ENCODE measurements at places on chromosomes 11 and 22. TPM values are rescaled to one million over a fixed set of nuclear protein-coding genes. Genes with fewer than 3 reads are reported as not detected.

DNA sequence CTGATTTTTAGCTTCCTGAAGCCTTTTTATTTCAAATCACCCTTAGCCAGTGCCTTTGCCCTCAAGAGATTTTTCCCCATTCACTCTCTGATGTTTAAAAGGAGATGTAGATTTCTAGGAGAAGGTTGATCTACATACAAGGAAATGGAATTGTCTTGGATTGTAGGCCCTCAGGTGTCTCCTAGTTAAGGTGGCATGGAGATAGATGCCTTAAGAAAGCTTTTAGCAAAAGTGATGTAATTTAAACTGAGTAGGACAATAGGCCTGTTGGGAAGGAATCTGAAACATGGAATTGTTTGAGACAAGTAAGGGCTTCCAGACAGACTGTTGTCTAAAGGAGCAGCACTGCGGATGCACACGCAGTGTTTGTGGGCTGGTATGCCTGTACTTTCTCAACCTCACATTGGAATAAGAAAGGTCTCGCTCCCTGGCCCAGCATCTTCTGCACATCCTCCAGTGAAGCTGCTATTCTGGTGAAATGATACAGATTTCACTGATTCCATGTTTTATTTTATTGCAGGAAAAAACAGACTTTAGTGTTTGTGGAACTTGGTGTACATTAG, 69.8 kb upstream of the SLC25A18 start:
- DNase-seq: no peak

- DNase-seq: no peak
These were observed 65.4 kb downstream of the OTOG start for GRCh38 chr11:17612221-17613188.

DNA sequence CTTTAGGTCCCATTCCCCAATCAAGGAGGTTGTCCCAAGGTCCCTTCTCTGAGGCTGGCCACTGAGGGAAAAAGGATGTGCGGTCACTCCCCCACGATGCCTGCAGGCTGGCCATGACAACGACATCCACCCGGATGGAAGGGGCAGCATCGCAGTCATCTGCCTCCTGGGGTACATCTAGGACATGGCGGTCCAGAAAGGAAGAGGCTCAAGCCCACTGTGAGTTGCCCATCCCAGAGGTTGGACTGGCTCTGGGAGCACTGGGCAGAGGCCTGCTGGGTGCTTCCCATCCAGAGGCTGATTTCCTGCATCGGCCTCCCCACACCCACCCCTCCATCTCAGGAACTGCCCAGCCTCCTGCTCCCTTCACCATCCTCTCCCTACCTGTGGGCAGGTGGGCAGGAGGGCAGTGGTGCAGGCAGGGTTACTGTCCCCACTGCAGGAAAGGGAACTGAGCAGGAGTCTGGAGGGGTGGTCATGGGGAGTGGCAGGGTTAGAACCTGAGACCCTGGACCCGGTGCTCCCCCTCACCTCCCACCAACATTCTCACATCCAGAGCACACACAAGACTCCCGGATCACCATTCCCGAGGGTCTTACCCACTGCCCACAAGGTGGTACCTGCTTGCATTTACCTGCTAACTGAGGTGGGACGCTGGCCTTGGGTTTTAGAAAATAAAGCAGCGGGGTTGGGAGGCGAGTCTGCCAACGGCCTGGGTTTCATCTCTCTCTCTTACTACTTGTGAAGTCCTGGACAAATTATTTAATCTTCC, 4.4 kb downstream of the RCE1 start:
- no peak for DNase-seq

DNA sequence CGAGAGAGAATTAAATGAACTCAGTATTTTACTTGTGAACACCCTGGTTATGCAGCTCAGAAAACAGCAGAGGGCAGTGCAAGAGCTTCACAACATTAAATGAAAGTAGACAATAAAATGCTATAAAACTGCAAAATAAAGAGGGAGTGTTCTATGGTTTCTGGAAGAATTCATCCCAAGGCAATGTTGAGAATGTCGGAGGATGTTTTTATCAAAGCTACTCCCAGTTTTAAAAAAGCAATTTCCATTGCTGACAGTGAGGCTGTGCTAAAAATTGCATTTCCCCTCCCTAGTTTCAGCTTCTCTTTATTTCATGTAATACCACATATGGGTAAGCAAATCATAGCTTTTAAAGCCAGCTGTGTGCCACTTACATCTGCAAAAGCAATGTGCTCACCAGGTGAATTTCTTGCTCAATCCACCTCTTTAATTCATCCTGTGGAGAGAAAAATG, 296.8 kb downstream of the RAB38 start:
- DNase-seq: peak; percentile 27

- DNase-seq: peak; percentile 57
These were observed 660.5 kb downstream of the NTM start for GRCh38 chr11:132030896-132031295.

HEPHL1 gene
- total RNA-seq: not detected

DNA sequence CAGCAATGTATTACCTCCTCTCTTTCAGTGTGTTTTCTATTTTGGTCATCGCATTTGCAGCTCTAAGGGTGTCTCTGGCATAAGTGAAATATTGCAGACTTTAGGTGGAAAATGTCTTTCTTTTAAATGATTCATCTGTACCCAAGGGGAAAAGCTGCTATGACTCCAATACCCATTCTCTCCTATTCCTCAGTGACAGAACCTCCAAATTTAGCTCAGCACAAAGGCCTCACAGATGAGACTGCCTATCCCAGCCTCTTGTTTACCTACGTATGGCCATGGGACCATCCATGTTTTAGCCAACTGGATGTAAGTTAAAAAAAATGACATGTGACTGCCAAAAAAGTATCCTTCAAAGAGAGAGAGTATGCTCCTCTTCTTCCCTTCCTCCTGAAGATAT, 7.9 kb downstream of the MTMR2 start:
- no peak for DNase-seq

DNA sequence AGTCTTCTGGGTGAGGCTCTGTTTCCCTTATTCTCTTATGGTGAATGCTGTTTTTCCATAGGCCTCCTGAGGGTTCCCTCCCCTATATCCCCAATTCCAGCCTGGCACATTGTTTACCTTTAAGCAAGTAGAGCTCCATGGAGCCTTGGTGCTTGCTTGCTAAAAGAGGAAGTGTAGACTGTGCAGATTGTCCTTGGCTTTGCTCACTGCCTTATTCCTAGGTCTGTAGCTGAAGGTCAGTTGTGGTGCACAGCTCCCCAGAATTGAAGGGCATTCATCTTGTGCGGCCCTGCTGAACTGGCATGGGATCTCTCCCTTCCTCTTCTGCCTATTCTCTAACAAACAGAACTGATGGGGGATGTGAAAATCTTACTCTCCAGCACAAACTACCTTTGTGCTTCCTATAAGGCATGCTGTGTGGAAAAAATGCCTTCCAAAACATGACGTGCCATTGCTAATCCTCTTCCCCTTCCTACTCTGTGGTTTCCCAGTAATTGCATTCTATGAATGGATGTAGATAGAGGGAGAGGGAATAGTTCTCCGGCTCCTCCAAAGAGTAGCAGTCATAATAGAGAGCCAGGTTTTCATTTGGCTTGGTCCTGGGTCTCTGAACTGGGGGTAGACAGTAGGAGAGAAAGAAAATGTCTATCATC, 34.2 kb upstream of the PLET1 start:
- DNase-seq: peak; percentile 49

DNA sequence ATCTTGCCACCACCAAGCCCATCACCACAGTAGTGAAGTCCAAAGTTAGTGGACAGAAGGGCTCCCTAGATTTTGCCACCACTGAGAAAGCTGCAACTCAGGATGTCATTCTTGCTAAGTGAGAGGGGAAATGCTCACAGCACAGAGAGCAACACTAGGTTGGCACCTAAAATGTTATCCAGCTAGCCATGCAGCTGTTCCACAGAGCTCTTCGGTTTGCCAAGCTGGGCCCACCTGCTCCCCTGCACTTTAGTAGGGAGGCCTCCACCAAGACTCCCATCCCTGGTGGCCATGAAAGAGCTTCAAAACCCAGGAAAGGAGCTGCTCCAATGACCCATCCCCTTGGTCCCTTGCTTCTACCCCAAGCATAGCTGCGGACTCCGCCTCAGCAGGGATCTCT, 63.8 kb downstream of the TRIM29 start:
- DNase-seq: no peak

RBFOX2 gene
- 177 TPM for total RNA-seq

OR4S1 gene
- total RNA-seq: not detected

DNA sequence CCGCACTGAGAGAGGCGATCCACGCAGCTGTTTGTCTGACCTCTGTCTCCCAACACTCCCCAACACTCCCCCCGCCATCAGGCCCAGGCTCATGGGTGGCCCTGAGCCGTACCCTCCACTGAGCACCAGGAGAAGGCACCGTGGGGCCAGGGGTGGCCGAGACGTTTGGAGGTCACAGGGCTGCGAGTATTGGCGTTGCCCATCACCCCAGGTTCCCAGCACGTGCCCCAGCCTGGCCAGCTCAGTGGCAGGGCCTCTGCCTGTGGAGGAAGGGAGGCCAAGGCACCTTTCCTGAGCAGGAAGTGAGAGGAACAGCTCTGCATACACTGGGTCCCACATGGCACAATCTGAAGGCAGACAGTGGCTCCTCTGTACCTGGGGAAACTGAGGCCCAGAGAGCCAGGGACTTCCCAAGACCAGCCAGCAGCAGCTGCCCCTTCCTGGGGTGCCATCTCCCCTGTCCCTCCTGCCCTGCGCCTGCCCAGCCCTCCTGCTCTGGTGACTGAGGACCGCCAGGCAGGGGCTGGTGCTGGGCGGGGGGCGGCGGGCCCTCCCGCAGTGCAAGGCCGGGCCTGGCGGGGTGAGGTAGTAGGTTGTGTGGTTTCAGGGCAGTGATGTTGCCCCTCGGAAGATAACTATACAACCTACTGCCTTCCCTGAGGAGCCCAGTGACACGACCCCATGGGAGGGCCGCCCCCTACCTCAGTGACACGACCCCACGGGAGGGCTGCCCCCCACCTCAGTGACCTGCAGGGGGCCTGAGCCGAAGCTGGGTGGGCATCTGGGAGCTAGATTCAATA, 37.0 kb upstream of the PPARA start:
- no peak for DNase-seq

DNA sequence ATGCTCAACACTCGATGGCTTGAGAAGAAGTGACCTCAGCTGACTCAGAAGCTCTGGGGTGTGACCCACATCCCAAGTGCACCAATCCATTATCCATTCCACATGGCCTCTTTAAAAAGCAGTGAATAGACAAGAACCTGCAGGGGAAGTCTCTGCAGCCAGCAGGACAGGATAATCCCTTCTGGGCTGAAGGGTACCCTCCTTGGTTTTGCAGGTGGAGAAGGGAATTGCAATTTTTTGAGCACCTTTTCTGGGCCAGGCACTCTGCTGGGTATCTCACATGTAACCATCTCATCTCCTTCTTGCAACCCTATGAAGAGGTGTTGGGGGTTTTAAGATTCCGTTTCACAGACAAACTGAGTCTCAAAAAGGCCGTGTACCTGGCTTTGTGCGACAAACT, 76.6 kb downstream of the MYO18B start:
- no peak for DNase-seq

GRCh38 chr11:31714840-31715239, 96.3 kb downstream of the PAX6 start:
- no peak for DNase-seq

Data from astrocyte (in vitro differentiated cells and primary cell).